ENCODE measurements at places on chromosomes 11 and 22.

DNA sequence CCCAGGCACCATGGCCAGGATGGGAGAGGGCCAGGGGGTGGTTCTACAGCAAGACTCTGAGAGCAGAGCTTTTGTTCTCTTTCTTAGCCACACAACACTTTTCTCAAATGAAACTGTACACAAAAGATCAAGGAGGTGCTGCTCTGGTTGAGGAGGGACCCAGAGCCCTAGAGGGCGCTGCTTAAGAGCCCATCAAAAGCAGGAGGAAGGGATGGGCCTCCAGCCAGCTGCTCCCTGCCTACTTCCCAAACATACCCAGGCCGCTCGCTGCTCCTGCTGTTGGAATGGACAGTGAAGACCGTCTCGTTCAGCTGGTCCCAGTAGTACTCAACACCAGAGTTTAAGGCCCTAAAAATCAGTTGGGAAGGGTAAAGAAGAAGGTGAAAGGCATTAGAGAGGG is 18.4 kb upstream of the CHRM4 start:
- DNase-seq: no peak

- DNase-seq: no peak
These were observed 33.8 kb upstream of the DKK3 start for GRCh38 chr11:12042215-12042676.

GRCh38 chr11:63641727-63642126 is 27.5 kb upstream of the PLAAT3 start:
- no peak for DNase-seq

GRCh38 chr11:60994541-60995080 is 23.1 kb downstream of the CD6 start:
- no peak for DNase-seq

- DNase-seq: no peak
These were observed 769.1 kb upstream of the LUZP2 start for GRCh38 chr11:23727794-23728193.

GRCh38 chr11:18384157-18384641 is 10.2 kb upstream of the LDHA start:
- DNase-seq: peak; percentile 59
